ENCODE measurements at places on chromosomes 12 and 14.

DNA sequence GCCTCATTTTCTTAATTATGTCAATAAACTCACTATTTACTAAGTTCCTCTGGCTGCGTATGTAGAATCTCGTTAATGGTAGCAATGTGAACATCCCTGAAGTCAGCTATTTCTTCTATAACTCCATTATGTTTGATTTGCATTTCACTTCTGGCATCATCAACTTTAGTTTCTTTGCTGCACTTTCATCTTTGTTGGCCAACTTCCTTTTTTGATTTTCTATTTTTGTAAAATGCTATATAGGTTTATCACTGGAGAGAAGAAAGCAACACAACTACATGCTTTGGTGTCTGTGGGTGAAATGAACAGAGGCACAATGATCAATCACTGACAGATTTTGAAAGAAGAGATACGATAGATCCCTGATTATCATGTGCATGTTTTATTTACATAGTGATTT lies 58.5 kb upstream of the ATF7IP start:
- DNase-seq, result no peak

DNA sequence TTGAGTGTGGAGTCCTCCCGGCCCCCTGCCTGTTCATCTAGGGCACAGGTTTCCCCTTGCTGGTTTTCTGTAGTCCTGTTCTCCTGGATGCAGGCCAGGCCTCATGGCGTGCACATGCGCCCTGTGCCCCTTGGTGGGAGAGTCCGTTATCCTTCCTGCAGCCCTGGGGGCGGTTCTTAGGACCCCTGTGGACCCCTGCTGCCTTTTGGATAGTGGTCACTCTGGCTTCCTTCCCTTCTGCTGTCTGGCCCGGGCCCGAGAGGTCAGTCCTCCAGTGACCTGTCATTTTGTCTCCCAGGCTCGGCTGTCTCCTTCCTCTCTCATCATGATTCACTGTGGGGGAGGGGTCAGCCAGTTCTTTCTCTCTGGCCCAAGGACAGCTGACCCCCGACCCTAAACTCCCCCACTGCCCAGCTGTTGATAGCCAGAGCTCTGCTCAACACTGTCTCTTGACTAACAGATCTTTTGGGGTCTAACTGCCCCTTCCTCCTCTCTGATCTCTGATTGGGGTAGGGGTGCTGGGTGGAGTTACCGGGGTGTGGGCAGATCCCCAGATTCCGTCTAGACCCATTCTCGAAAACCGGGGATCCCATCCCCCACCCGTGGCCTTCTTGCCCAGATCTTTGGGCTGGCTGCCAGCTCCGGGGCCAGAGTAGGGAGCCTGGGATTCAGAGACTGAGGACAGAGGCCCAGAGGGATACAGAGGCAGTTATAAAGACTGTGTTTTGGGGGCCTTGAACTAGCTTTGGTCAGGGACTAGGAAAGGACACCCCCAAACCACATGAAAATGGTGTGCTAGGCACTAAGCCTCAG lies 7.0 kb downstream of the CCND2 start:
- no peak for DNase-seq

- no peak for DNase-seq
Measured at GRCh38 chr12:5259523-5259922, 172.4 kb upstream of the NTF3 start.

DNA sequence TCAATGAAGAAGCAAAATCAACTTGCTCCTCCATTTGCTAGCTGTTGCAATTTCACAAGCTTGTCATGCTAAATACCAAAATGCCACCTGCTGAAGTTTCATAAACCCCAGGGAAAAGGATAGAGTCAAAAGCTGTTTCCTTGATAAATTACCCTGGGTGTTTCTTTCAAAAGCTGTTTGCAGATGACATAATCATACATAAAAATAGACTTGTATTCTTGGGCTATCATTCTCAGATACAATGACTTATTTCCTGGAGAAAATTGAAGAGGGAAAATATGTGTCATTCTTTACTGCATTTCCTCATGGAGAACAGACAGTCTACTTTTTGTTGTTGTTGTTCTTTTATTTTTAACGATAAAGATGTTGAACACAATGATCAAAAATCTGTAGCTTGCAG lies 119.2 kb downstream of the GALC start:
- no peak for DNase-seq

DNA sequence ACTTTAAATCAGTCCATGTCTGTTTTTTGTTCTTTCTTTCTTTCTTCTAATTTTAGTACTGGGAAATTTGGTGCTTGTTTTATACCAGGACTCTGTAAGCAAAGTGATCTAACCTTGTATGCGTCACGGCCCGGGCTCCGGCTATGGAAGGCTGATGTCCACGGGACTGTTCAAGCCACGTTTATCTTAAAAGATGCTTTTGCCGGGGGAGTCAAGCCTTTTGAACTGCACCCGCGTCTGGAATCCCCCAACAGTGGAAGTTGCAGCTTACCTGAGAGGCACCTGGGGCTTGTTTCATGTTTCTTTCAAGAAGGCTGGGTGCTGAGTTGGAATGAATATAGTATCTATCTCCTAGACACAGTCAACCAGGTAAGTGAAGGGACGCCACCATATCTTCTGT lies 62.2 kb downstream of the TECPR2 start:
- DNase-seq, result no peak

DNA sequence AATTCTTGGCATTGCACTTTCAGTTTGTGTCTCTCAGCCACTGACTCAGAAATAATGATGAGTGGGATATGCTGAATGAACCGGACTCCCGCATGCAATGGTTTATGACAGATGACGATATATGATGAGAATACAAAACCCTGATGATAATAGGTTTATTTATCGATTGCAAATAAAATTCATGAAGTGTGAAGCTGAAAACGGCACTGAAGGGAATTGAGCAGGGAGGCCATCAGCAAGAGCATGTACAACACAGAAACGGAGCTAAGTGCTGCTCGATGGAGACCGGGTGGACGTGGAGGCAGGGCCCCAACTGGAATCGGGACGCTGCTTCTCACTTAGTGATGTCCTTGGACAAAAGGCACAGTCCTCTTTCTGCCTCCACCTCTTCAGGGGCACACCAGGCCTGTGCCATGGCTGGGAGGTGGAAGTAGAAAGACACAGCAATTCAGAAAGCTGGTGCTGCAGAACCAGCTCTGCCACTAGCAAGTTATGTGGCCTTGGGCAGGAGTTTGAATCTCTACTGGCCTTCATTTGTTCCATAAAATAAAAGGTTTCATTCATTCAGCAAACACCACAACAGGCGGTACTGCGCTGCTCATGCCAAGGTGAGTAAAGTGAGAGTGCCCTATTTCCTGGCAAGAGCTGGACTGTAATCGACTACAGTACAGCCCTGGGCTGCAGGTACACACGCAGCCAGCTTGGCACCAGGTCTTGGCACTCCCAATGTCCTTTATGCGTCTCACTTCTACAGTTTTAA lies 117.0 kb downstream of the EGLN3 start:
- no peak for DNase-seq

- no peak for DNase-seq
Measured at GRCh38 chr12:131459773-131460365, 251.0 kb upstream of the SFSWAP start.

DNA sequence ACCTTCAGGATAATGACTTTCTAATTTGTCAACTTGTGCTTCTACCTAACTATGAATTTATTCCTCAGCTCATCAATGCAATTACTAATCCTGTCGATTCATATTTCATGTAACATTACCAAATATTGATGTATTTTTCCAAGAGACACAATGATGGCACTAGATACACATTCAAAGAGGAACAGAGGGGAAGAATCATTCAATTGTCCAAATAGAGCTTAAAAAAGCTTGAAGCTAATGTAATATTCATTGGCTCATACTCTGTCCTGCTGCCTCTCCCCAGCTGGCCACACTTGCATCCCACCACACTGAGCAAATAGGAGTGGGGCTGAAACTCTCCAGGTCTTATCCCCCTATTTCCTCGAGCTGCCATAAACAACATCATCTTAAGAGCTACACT lies 9.3 kb downstream of the TESPA1 start:
- no peak for DNase-seq

DNA sequence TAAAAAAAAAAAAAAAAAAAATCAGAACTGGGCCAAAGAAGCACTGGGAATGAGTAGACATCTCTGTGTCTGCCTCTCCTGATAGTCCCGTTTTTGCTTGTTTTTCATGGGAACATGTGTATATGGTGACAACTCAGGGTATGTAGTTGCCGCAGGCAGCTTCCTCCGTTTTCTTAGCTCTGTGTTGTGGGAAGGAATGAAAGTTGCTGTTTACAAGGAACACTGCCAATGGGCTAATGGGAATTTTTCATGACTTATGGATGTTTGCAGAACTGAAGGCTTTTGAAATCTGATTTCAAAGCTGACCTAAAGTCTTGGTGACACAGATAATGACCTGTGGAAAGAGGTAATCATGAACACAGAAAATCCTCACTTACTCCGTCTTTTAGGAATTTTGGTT lies 146.4 kb upstream of the BTG1 start:
- DNase-seq, result no peak

- no peak for DNase-seq
Measured at GRCh38 chr12:123108682-123109066, 42.2 kb downstream of the PITPNM2 start.

DNA sequence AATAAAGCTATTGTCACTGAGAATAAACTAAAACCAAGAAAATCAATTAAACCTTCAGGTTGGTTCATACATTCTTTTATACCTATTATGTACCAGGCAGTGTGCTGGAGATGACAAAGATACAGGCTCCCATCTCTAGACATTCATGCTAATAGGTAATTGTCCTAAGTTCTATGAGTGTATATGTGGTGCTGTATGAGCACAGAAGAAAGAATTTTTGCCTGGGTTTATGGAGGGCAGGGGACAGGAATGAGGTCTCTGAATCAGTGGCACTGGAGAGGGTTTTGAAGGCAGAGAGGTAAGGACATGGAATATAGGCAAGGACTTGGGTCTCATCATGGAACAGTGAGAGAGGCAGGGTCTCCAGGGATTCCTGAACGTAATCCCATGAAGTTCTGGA lies 38.7 kb downstream of the MAP1LC3B2 start:
- no peak for DNase-seq

DNA sequence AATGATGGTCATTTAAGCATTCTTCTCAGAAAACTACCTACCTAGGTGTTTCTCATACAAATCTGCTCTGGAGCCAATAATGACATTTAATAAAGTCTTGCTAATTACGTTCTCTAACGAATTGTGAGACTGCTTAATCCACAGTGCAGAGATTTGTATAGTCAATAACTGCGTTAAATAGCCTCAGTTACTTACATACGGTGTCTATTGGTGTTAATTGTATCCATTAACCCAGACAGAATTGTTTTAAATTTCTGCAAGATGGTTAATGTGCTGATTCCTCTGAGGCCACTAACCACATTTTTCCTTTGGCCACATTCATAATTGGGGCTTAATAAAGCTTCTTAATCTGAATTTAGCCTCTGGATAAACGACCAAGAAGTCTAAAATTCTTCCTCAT lies 171.7 kb downstream of the SLC41A2 start:
- DNase-seq, result no peak

GRCh38 chr12:121248622-121249021 lies 38.7 kb downstream of the P2RX4 start:
- DNase-seq, result no peak

DNA sequence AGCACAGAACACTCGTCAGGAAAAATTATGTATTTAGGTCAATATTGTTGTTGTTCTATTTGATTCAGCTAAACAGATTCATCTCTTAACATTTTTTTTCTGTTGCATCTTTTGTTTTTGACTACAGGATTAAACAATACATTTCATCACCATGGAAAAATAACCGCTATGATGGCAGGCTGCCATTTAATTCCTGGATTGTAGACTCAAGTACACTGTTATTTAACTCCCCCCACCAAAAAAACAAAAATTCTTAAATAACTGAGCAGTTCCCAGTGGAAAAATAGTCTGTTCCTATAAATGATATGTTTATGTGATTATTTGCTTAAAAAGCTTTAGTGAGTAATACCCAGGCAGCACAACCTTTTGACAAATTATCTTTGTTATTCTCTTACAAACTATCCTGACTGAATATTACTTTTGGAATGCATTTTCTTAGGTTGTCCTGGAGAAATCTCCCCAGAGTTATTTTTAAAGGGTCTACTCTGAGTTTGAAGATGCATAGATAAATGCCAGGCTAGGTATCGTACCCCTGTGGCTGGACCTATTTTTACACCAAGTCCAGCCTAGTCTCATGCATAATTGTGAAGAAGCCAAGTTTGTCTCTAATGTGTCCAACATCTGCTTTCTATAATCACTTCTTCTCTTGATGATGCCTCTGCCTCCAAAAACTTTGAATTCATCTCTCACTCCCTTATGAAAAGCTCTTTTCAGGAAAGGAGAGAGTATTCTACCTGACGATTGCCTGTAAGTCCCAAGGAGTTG lies 3.7 kb downstream of the KERA start:
- no peak for DNase-seq

DNA sequence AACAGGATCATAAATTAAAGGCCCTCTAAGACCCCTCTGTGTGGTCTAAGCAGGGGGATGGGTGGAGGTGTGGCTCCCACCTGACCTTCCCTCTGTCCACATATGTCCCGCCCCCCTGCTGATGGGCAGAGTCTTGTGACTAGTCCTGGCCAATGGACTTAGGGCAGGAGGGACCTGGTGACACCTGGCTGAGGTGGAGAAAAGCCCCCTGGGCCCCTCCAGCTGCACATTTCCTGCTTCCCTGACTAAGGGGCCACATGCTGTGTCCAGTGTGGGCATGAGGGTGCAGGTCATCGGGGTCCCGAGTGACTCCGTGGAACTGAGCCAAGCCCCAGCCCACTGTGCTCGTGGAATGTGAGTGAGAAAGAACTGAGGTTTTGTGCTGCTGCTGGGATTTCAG lies 254.7 kb downstream of the ADGRD1 start:
- no peak for DNase-seq

GRCh38 chr12:53327435-53328042 lies 6.1 kb upstream of the AAAS start:
- DNase-seq, result no peak

GRCh38 chr12:44285321-44285960 lies 449.6 kb downstream of the TMEM117 start:
- DNase-seq, result no peak

- DNase-seq, result no peak
Measured at GRCh38 chr14:100528962-100529560, 58.2 kb downstream of the BEGAIN start.

DNA sequence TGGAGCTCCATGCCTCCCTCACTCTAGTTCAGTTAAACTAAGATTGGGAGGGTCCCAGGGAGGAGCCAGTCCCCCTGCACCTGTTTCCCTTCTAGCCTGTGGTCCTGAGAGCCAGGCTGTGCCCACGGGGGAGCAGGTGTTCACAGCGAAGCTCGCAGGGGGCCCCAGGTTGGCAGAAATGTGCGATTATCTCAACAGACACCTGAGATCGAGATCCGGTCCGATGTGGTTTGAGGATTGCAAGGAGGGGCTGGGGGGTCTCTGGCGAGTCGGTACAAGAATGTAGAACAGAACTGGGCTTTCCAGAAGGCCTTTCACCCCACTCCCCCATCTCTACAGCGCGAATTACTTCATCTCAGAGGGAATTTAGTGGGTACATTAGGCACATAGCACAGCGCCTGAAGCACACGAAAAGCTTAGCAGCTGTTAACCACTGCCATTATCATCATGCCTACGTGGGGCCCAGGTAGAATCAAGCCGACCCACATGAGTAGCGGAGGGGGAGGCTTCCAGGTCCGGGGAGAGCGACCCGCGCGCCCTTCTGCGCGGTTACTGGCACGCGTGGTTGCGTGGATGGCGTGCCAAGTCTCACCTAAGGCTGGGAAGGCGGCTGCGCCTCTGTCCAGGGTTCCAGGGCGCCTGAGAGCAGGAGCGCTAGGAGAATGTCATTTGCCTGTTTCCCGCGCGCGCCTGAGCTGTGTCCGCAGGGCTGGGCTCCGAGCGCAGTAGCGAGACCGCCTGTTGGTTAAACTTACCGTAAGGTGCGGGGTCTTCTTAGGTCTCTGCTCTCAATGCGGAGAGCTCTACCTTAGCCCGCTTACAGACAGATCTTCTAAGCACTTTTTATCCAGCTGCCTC lies 1539.5 kb upstream of the TMEM132C start:
- no peak for DNase-seq

Measured in AG04449 (cell line).